Putamen (tissue), 1 donor: ENCODE measurements at places on chromosomes 1 and 21.

- no peak for DNase-seq
These were observed 23.5 kb downstream of the CXADR start for GRCh38 chr21:17536381-17536780.

DNA sequence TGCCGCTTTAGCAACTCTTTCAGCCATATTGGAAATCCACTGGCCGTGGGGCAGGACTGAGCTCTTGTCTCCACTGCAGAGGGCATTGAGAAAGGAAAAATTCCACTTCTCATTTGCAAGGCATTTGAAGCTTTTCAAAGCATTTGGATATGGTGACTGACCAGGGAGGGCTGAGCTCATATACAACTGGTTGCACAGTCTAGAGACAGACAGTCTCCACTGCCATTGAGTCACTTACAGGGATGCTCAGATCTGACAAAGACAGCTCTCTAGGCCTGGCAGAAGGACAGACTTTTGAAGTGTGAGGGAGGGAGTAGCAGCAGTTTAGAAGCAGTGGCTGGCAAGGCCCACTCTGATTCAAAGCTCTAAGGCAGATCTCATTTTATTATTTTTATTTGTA, 24.2 kb downstream of the NCF2 start:
- no peak for DNase-seq

DNA sequence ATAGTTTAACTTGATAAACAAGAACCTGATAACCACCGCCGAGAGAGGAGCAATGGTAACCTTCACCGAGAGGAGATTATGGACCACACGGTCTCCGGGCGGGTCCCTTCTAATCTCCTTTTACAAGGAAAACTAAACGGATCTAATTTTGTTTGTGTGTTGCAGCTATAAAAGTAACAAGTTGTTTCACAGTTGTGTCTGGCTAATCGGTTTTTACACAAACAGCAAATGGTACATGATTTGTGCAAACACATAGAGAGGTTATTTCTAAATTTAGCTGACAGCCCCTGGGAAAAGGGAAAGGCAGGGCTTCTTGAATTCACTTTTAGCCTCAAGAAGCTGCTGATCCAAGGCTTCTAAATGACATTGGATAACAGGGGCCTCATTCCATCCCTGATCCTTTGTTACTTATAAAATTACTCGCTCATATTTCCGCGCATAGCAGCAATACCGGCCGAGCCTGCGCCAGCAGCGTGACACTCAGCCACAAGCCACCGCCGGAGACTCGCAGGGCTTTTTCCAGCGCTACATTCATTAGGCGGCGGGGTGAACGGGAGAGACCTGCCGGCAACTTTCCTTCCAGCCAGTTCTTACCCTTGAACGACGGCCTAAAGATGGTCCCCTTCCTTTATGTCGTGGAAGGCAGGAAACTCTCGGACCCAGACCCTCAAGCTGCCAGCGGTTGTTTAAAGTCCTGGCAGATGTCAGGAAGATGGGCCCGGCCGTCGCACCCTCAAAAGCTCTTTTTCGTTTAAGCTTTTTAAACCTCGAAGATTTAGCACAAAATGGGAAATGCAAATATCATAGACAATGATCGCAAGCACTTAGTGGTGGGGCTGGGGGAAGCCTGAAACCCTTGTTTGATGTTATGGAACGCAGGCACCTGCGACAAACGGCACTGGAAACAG, 4.4 kb downstream of the FOXD3 start:
- DNase-seq = no peak

GRCh38 chr1:156747742-156748669, 3.5 kb downstream of the HDGF start:
- no peak for DNase-seq

DNA sequence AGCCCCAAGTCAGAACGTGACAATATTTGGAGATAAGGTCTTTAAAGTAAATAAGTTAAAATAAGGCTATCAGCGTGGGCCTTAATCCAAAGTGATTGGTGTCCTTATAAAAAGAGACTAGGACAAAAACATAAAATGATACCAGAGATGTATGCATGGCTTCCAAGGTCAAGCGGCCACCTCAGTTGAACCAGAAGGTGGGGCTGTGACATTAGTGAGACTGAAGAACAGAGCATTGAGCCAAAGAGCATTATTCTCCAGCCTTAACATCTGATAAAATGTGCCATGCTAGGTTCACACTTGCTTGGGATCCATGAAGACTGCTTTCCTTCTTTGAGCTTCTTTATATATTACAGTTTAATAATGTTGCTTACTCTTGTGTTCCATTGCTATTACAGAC, 554.6 kb downstream of the PLA2G4A start:
- no peak for DNase-seq

GRCh38 chr1:104195395-104195794, 445.7 kb downstream of the AMY1C start:
- no peak for DNase-seq

DNA sequence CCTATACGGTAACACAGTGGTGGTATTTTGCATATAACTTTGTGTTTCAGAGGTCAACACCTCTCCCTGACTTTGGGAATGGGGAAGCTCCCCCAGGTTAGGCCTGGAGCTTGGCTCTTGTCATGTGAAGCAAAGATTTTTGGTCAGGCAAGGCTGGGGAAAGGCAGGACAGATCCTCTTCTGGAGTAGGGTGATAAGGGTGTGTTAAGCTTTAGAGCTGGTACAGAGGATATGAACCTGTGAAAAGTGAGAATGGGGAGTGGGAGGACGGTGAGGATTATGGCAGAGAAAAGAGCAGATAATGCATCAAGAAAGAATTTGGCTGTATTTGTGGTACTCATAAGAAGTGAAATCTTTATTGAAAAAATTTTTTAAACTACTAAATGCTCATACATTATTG, 2.3 kb downstream of the RPF1 start:
- DNase-seq = no peak

- no peak for DNase-seq
These were observed 85.1 kb downstream of the ZNF644 start for GRCh38 chr1:90936731-90937130.

- DNase-seq = no peak
These were observed 68.0 kb downstream of the MEGF6 start for GRCh38 chr1:3543076-3544039.

- no peak for DNase-seq
These were observed 1.7 kb upstream of the NADK start for GRCh38 chr1:1779691-1780597.

GRCh38 chr21:18603980-18604379, 200.4 kb upstream of the TMPRSS15 start:
- DNase-seq = no peak

GRCh38 chr1:204567071-204567470, 50.9 kb downstream of the MDM4 start:
- no peak for DNase-seq

DNA sequence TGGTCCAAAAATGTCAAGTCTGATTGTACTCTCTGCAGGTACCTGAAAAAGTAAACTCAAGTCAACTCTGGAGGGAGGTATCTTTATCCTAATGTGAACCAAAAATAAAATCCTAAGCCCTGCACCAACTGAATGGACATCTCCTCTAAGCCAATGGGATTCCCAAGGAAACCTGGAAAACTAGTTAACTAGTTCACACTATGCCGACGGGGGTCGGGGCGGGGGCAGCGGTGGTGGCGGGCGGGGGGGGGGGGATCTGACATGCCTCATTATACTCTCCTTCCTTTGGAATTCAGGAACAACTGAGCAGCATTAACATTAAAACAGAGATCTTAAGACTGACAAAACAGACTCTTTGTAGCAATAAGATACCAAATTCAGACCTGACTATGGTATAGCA, 452.6 kb upstream of the CAMK1G start:
- DNase-seq = no peak

- no peak for DNase-seq
These were observed 84.6 kb downstream of the ACTL8 start for GRCh38 chr1:17839641-17840196.

- DNase-seq = no peak
These were observed 19.5 kb upstream of the COL6A2 start for GRCh38 chr21:46078322-46078977.

DNA sequence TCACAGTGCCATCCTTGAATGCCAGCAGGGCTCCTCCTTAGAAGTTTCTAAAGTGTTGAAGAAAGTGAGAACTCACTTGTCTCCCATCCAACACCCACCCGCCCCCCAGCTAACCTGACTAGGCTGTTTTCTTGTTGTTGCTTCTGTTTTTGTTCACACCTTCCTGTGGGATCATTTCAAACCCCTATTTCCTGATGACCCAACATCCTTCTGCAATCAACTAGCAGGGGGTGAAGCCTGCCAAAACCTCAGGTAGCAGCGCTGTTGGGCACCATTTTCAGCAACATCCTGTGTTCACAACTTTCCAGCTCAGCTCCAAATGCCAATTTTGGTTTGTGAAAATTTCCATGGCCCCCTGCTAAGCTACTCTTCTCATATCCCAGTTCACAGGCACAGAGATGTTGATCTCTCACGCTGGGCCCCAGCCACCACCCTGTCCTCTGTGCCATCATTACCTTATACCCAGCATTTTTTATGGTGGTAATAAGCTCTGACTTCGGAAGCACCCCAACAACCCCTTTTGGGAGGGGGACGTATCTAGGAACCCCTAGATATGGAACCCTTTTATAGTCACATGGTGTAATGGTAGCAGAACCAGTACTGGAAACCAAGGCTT, 41.4 kb downstream of the CDC7 start:
- DNase-seq = no peak
